ENCODE measurements at places on chromosomes 7 and 10.

GRCh38 chr10:76982671-76983070, 654.9 kb downstream of the KCNMA1 start:
- no peak for DNase-seq

- DNase-seq, result peak; percentile 42
Measured at GRCh38 chr7:50739744-50740435, 42.8 kb downstream of the GRB10 start.

GRCh38 chr7:1149351-1149794, 10.6 kb downstream of the ZFAND2A start:
- no peak for DNase-seq

DNA sequence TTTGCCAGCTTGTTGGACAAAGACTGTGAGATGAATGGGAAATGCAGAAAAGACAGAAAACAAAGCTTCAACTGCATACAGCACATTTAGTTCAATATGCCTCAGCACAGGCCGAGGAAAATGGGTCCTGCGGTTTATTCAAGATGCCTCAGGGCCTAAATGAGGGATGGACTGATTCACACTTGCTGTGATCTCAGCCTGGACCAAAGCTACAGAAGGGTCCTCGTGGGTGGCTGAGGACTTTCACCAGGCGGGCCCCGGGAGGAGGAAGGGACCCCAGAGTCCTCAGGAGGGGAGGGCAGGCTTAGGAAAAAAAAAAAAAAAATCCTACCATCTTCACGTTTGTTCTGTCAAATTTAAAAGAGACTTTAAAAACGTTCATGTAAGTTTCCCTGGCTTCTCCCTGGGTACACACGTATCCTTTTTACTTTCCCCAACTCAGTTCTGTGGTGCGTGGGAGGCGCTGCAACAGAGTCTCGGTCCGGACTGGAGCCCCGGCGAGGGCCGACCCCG, 624 bp upstream of the ZNF783 start:
- no peak for DNase-seq

DNA sequence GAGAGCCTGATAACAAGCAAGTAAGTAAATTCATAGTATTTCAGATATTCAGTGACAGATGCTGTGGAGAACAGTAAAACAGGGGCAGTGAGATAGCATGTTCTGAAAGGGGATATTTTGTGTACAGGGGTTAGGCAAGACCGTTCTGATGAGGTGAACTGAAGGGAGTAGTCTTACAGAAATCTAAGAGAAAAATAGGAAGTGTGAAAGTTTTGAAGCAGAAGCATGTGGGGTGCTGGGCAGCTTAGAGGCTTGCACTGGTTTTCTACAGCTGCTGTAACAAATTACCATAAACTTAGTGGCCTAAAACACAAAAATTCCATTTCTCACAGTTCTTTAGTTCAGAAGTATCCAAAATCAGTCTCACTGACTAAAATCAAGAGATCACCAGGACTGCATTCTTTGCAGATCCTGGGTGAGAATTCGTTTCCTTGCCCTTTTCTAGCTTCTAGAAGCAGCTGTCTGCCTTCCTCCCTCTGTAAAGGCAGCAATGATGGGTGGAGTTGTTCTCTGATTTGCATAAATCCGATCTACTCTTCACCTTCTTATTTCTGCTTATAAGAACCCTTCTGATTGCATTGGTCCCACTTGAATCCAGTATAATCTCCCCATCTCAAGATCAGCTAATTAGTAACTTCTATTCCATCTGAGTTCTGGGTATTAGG, 7.5 kb upstream of the KLF14 start:
- peak; percentile 39 for DNase-seq

GRCh38 chr10:76881477-76882220, 756.0 kb downstream of the KCNMA1 start:
- peak; percentile 19 for DNase-seq

DNA sequence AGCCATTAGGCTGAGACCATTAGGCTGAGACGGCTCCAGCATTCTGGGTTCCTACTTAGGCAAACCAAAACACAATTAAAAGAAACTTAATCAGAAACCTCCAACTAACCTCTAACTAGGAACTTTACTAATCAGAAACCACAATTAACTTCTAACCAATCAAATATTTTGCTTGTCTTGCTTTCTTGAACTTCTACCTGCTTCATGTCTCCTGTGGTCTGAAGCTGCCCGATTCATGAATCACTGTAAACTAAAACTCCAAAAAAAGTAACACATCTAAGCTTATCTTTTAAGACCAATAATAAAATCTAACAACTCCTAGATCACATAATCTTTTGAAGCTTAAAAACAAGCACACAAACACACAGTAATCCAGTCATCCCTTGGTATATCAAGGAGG, 76.1 kb downstream of the PDSS1 start:
- no peak for DNase-seq

GRCh38 chr7:101993311-101993710, 175.9 kb downstream of the CUX1 start:
- no peak for DNase-seq

DNA sequence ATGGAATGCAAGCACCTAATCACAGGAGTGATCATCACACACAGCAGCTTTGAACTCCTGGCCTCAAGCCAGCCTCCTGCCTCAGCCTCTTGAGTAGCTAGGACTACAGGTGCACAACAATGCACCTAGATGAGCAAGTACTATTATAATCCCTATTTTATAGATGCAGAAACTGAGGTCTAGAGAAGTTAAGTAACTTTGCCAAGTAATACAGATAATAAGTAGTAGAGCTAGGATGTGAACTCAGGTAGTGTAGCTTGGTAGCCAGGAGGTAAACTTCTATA, 33.7 kb downstream of the DNAJC12 start:
- DNase-seq, result no peak

- DNase-seq, result no peak
Measured at GRCh38 chr10:116690356-116691322, 51.7 kb downstream of the HSPA12A start.

DNA sequence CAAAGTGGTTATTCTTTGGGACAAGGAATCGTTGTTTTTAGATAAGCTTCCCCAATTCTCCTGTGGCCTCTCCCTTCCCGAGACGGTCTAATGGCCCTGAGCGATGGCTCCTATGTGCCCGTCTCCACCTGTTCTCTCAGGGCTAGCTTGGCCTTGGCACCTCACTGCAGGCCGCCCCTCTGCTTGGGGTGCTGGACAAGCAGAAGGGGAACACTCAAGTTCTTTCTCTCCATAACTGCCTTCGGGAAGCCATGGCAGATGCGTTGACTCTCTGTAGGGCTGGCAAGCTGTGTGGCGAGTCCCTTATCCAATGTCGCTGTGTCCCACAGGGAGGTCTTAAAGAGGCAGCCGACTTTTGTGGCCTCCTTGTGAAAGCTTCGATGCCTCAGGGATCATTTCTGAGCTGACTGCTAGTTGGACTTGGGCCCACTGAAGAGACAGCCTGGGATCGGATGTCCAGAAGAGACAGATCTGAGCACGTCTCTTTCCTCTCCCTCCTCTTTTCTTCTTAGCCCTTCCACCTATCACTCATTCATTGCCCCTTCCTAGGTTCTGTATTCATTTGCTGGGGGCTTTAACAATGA, 70.8 kb downstream of the GRK5 start:
- DNase-seq, result no peak

DNA sequence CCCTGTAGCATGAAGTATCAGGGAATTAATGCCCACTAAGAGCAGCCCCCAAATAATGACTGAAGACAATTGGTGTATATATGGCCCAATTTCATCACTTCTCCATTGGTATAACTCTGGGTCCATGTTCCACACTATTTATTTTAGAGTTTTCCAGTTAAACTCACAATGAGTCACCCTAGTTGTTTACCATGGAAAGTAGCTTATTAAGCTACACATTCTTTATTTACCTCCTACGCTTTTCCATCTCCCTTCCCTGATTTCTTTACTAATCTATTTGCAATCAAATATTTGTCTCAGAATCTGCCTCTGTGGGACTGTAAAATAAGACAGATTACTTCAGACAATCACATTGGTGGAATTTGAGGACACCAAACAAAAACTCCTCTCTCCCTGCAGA, 655.6 kb downstream of the SORCS1 start:
- DNase-seq, result no peak

GRCh38 chr7:157830331-157830730, 493.5 kb downstream of the DNAJB6 start:
- no peak for DNase-seq

GRCh38 chr10:116469437-116469836, 41.8 kb downstream of the PNLIPRP3 start:
- DNase-seq, result no peak

DNA sequence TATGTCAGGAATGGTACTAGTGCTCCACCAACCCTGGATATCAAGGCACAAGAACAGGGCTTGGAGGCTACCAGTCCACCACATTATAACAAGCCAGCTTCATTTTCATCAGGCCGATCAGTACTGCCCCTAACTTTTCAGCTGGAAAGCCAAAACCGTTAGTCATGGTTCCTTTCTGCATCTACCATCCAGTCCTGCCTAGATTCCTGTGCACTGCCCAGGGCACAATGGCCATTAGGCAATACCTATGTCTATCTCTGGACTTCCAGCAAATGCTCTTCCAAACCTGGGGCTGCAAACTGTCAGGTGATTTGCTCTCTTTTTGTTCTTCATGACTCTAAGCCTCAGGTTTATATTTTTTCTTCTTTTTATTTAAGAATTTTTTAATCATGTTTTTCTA, 937.7 kb downstream of the SORCS1 start:
- no peak for DNase-seq

DNA sequence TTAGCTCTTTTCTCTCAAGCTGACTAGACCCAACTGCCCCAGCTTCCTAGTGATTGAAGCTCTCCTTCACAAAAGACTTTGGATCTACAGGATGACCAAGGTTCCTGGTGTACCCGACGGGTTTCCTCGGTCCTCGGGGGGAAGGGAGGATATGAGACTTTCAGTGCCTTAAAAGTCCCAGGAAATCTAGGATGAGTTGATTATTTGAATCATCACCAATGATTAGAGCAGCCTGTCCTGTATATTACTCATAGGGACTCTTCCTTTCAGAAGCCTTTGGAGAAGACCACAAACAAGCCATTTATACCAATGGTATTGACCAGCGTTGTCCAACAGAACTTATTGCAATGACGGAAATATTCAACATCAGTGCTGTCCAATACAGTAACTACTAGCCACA, 6.1 kb upstream of the ACTA2 start:
- DNase-seq, result no peak

DNA sequence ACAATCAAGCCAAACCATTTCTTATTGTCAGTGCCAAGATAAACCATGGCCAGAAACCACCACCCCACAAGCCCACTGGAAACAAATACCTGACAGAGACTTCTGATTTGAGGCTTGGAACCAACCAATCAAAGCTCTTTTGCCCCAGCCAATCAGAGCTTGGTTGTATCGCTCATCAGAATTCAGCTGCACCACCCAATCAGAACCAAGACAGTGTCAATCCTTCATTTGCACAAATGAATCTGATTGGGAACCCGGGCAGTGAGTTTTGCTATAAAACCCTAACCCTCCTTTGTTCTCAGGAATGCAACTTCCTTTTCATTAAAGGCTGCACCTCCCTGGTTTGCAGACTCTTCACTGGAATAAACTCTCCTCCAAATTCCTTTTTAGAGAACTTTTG, 87.4 kb downstream of the ELAPOR2 start:
- DNase-seq, result no peak

GRCh38 chr10:8978100-8978499, 923.6 kb downstream of the GATA3 start:
- DNase-seq, result no peak

- no peak for DNase-seq
Measured at GRCh38 chr7:142428094-142428493, 170.2 kb upstream of the PRSS58 start.

GRCh38 chr7:95261895-95262415, 62.4 kb downstream of the PON1 start:
- DNase-seq, result no peak

DNA sequence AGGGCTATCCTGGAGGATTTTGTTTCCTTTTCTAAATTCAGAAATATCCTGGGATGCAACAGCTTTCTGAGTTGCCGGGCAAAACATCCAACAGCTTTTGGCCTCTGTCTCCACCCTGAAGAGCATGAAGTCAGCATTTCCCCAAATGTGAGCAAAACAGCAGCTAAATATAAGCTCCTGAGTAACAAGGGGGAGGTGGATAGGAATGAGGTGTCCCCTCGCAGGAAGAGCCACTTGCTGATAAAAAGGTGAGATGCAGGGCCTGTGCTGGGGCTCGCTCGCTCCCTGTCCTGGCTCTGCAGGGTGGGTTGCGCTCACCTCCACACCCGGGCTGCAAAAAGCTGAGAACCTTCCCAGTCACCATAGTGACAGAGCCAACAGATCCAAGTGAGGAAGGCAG, 264.3 kb downstream of the ZEB1 start:
- peak; percentile 45 for DNase-seq

Data from suppressor macrophage (primary cell).